ENCODE measurements at places on chromosomes 7 and 10. TPM values are rescaled to one million over a fixed set of nuclear protein-coding genes. Genes with fewer than 3 reads are reported as not detected.

DNA sequence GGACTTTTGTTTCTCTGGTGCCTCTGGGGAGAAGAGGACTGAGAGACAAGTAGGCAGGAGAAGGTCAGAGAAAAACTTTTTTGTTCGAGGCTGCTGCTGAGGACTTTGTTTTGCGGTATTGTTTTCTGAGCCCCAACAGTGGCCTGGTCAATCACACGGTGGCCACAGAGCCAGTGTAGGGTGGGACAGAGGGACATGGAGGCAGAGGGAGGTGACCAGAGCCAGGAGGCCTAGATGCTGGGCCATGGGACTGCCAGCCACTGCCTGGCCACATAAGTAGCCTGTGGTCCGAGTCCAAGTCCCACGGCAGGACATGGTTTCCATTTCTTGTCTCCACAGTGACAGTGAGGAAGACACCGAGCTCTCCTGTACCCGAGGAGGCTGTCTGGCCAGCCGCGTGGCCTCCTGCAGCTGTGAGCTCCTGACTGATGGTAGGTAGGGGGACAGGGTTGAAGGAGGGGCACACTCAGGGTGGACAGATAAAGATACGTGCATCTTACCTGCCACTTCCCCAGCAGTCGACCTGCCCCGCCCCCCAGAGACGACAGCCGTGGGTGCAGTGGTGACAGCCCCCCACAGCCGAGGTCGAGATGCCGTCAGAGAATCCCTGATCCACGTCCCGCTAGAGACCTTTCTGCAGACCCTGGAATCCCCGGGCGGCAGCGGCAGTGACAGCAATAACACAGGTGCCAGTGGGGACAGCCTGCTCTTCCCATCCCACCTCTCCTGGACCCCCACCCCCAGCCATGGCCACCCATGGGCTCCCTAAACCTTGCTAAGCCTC, 27.5 kb downstream of the SH2B2 start:
- no peaks in the 10 kb centered on the region for H3K4me1 ChIP-seq
- no peak overlapping the region for H3K27ac ChIP-seq
- H3K27me3 ChIP-seq, result no peaks in the 10 kb centered on the region
- no peak for DNase-seq

GRCh38 chr10:58982470-58983239, 193.8 kb upstream of the PHYHIPL start:
- no peaks in the 10 kb centered on the region for H3K27me3 ChIP-seq
- H3K36me3 ChIP-seq, result no peaks in the 10 kb centered on the region
- no peak for DNase-seq
- no peak overlapping the region for H3K27ac ChIP-seq
- H3K4me3 ChIP-seq, result no peak overlapping the region

DNA sequence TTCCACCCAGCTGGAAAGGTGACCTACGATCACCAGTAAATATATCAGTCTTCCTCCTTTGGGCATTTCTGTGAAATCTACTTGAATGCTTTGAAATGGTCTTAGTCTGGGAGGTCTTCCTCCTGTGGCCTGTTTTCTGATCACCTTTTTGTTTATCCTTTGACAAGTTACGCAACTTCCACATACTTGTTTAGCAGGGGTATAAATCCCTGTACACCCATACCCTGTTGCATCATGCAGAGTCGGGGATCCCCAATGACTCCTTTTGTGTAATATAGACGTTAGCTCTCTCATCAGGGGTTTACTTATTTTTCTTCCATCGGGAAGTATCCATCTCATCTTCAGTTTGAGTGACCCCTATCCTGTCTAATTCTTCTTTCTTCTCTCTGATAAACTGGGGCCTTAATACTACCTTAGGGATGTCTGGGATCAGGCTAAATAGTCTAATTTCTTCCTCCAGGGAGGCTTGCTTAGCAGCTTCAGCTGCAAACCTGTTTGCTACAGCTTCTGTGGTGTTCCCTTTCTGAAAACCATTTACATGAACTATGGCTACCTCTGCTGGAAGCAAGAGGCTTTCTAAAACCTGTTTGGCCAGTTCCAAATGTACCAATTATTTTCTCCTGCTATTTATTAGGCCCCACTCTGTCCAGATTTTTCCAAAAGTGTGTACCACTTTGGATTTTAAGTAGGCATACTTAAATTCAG, 25.8 kb downstream of the MAPK8 start:
- peaks cover 36% of the 10 kb centered on the region for H3K4me1 ChIP-seq
- DNase-seq, result no peak
- no peak overlapping the region for H3K27ac ChIP-seq
- H3K4me3 ChIP-seq, result no peak overlapping the region
- H3K36me3 ChIP-seq, result peaks cover 31% of the 10 kb centered on the region
- no peaks in the 10 kb centered on the region for H3K27me3 ChIP-seq

GRCh38 chr7:41921453-41921981, 218.6 kb upstream of the INHBA start:
- no peak overlapping the region for H3K4me3 ChIP-seq
- no peak for DNase-seq
- no peak overlapping the region for H3K27ac ChIP-seq

DNA sequence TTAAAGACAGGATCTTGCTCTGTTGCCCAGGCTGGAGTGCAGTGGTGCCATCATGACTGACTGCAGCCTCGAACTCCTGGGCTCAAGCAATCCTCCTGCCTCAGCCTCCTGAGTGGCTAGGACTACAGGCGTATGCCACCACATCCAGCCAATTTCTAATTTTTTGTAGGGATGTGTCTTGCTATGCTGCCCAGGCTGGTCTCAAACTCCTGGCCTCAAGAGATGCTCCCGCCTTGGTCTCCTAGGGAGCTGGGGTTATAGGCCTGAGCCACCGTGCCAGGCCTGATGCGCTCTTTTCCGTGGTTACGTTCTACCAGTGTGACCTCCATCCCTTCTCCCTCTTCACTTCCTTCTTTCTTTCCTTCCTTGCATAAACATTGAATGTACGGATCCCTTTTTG, 34.2 kb upstream of the IL15RA start:
- no peak overlapping the region for H3K4me3 ChIP-seq
- no peak for DNase-seq
- H3K27me3 ChIP-seq, result no peaks in the 10 kb centered on the region
- H3K27ac ChIP-seq, result peak overlapping the region; percentile 37
- peaks cover 72% of the 10 kb centered on the region for H3K36me3 ChIP-seq
- H3K4me1 ChIP-seq, result peaks cover 45% of the 10 kb centered on the region

The XRCC2 gene
- 9.7 TPM for total RNA-seq

The FEZF1 gene
- not detected for total RNA-seq

DNA sequence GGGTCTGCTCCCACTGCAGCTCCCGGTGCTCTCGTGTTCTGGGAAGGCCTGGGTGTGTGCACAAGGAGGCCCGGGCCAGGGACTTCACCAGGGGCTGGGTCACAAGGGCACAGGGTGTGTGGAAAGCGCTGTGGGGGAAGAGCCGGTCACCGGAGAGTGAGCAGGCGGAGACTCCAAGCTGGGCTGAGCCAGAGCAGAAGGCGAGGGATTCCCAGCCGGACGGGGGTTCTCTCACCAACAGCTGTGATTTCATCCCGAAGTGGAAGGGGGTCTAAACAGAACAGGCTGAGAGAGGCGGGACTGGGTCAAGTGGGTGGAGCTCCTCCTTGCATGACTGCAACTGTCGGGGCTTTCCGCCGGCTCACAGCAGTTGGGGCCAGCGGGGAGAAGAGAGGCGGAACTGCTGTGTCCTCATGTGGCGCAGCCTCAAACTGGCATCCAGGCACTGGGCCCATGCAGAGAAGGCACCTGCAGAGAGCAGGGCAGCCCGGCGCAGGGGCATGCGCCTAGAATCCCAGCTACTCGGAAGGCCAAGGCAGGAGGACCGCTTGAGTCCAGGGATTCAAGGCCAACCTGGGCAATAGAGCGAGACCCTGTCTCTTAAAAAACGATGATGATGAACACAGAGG, 7.6 kb upstream of the ORAI2 start:
- peaks cover 49% of the 10 kb centered on the region for H3K36me3 ChIP-seq
- DNase-seq, result peak; percentile 88
- H3K27me3 ChIP-seq, result no peaks in the 10 kb centered on the region

The SRPK2 gene
- total RNA-seq, result 45.0 TPM

- DNase-seq, result no peak
- no peak overlapping the region for H3K4me3 ChIP-seq
- H3K27ac ChIP-seq, result no peak overlapping the region
- H3K36me3 ChIP-seq, result peaks cover 72% of the 10 kb centered on the region
- H3K4me1 ChIP-seq, result peaks cover 45% of the 10 kb centered on the region
These were observed 23.7 kb downstream of the XPNPEP1 start for GRCh38 chr10:109899356-109900331.

GRCh38 chr7:3924277-3924676, 623.2 kb downstream of the SDK1 start:
- H3K4me1 ChIP-seq, result no peaks in the 10 kb centered on the region
- H3K27ac ChIP-seq, result no peak overlapping the region
- no peaks in the 10 kb centered on the region for H3K36me3 ChIP-seq
- no peak for DNase-seq
- no peak overlapping the region for H3K4me3 ChIP-seq
- H3K27me3 ChIP-seq, result peaks cover 2% of the 10 kb centered on the region

DNA sequence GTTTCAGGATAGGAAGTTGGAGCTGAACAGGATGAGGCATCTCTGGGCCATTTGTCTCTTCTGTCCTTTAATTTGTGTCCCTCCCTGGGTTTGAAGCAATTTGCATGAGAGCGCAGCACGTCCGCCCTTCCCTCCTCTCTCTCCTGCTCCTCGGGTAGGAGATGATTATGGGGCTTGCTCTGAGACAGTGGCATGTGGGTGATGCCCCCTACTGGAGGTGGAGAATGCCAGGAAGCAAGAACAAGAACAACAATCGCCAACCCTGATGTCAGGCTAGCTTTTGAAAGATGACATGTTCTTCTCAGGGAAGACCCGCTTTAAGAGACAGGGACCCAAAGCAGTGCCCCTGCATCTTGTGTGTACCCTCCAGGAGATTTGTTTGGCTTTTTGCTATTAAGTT, 63.9 kb upstream of the LOXL4 start:
- H3K27ac ChIP-seq, result no peak overlapping the region
- H3K36me3 ChIP-seq, result no peaks in the 10 kb centered on the region
- DNase-seq, result peak; percentile 38

GRCh38 chr10:132546567-132547420, 9.2 kb downstream of the INPP5A start:
- H3K4me1 ChIP-seq, result peaks cover 43% of the 10 kb centered on the region
- no peak for DNase-seq
- H3K36me3 ChIP-seq, result peaks cover 2% of the 10 kb centered on the region
- H3K27ac ChIP-seq, result no peak overlapping the region

DNA sequence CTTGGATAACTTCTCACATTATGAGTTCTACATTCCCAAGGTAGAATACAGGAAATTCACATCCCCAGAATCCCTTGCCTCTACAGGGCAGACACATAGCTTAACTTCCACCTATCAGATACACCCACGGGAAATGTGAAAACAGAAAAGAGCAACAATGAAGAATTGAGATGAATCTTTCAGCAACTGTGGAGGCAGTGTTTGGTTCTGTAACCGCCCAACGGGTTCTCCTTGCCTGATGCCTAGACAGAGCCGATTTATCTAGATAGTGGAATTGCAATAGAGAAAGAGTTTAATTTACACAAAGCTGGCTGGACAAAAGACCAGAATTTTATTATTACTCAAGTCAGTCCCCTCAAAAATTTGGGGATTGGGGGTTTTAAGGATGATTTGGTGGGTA, 138.8 kb downstream of the MTPAP start:
- no peak overlapping the region for H3K4me3 ChIP-seq
- no peak overlapping the region for H3K27ac ChIP-seq
- no peak for DNase-seq
- H3K36me3 ChIP-seq, result no peaks in the 10 kb centered on the region

The OR6B1 gene
- total RNA-seq, result not detected

- no peak for DNase-seq
- no peaks in the 10 kb centered on the region for H3K36me3 ChIP-seq
These were observed 388.7 kb upstream of the MGMT start for GRCh38 chr10:129078346-129078745.

The SMARCD3 gene
- total RNA-seq, result 2.7 TPM

DNA sequence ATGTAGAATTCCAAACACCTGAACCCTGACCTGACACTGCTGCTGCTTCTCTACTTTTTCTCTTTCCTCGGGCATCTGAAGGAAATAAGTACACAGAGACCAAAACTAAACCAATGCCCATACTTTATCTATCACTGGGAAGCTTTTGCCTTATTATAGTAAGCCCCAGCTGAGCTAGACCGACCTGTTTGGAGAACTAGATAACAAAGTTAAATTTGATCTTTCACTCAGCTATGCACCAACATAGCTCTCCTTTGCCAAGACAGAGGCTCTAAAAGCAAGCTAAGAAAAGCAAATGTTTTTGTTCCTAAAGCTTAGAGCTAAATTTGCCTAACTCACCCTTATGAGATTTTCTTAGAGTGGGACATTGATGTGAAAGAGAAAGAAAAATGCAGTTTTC, 39.1 kb downstream of the NHLRC2 start:
- H3K4me3 ChIP-seq, result no peak overlapping the region
- H3K27me3 ChIP-seq, result no peaks in the 10 kb centered on the region
- no peak overlapping the region for H3K27ac ChIP-seq
- no peak for DNase-seq
- peaks cover 31% of the 10 kb centered on the region for H3K36me3 ChIP-seq

The BRAF gene
- 30.3 TPM for total RNA-seq

The MDFIC gene
- 85.8 TPM for total RNA-seq

GRCh38 chr10:96683065-96683464, 37.2 kb downstream of the PIK3AP1 start:
- peaks cover 3% of the 10 kb centered on the region for H3K27me3 ChIP-seq
- H3K36me3 ChIP-seq, result no peaks in the 10 kb centered on the region
- no peak overlapping the region for H3K4me3 ChIP-seq
- peaks cover 6% of the 10 kb centered on the region for H3K4me1 ChIP-seq
- no peak for DNase-seq

- DNase-seq, result no peak
- peaks cover 23% of the 10 kb centered on the region for H3K27me3 ChIP-seq
- no peaks in the 10 kb centered on the region for H3K36me3 ChIP-seq
- H3K27ac ChIP-seq, result no peak overlapping the region
- H3K4me1 ChIP-seq, result peaks cover 8% of the 10 kb centered on the region
These were observed 24.1 kb downstream of the WDR86 start for GRCh38 chr7:151385626-151386300.

The CPEB3 gene
- 2.8 TPM for total RNA-seq

DNA sequence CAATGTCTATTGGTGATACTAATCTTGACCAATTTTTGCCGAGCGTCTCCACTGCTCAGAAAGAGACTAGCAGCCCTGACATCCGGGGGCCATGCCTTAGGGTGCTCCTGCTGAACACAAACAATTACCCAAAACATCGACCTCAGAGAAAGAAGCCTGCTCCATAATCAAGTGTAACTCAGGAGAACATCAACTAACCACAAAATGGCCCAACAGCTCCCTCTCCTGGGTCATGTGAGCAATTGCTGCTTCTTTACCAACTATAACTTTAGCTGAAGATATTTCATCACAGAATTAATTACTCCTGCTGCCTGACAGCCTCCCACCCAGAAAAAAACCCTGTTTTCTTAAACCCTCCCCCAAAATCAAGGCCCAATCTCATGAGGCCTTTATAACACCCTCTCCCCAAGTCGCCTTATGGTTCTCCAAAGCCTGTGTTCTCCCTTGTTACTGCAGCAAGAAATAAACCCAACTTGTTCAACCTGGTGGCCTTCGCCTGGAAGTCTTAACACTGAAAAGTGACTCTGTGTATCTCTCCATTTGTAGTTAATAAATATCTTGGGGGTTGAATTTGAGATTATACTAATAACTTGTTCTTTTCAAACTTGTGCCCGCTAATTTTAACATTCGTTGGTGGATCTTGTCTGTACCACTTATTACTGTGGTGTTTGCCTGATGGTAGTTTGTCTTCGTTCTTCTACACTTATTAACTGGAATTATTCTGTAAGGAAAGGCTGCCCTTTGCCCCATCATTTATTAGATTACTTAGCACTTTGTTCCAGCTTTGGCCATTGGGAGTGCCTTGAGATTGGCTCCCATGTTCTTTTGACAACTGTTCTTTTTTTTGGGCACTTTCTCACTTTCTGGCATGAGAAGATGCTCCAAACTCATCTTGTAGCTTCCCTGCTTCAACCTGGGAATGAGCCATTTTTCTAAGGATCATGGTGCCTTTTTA, 21.2 kb upstream of the RAMP3 start:
- peak; percentile 81 for DNase-seq
- H3K27ac ChIP-seq, result peak overlapping the region; percentile 46
- H3K27me3 ChIP-seq, result peaks cover 3% of the 10 kb centered on the region
- H3K4me1 ChIP-seq, result peaks cover 36% of the 10 kb centered on the region

The NRP1 gene
- total RNA-seq, result 2.0 TPM

Data from activated CD4-positive, alpha-beta memory T cell treated with anti-CD3 and anti-CD28 coated beads, Interleukin-2, amount 10 ng/mL, durations not matched to agents 7 days and 5 days (primary cell).